ENCODE measurements at places on chromosomes 6 and 20.

DNA sequence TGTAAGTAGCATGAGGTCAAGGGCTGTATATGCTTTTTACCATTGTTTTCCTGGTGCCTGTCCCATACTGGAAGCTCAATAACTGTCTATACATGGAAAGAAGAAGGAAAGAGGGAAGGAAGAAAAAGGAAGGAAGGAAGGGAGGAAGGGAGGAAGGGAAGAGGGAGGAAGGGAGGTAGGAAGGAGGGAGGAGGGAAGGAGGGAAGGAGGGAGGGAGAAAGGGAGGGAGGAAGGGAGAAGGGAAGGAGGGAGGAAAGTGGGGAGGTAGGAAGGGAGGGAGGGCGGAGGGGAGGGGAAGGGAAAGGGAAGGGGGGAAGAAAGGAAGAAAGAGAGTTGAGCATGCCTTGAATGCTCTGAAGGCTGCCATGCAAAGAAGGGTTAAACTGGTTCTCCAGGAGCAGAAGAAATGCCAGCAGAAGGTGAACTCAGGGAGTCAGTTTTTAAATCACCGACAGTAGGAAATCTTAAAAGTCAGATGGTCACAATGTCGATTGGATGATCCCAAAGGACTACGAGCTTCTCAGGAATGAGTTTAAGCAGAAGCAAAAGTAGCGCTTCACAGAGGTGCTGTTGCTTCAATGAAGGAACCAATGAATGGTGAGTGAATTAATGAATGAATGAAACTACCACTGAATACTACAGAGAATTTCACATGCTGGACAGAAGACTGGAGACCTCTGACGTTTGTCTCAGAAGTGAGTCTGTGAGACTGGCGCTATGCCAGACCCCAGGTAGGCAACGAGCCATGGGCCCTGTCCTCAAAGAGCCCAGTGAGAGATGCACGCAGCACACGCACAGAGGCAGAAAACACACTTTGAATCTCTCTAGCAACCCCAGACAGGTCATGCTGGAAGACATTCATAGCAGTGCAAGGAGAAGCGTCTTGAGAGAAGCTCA is 117.6 kb downstream of the MRPL14 start:
- DNase-seq = no peak

GRCh38 chr6:92495242-92495641 is 924.1 kb downstream of the EPHA7 start:
- no peak for DNase-seq

DNA sequence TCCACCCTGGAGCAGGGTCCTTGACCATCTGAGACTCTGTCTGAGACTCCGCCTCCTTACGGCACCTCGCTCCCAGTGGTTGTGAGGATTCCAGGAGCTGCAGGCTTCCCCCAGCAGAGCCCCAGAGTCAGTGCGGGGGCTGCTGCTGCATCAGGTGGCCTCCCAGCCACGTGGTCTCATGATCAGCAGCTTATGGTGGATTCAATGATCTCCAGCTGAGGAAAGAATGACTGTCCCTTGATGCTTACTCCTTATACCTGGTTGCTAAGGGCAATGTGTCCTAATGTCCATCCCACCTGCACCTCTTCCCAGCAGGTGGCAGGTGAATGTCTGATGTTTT is 40.0 kb downstream of the SLC22A1 start:
- no peak for DNase-seq

DNA sequence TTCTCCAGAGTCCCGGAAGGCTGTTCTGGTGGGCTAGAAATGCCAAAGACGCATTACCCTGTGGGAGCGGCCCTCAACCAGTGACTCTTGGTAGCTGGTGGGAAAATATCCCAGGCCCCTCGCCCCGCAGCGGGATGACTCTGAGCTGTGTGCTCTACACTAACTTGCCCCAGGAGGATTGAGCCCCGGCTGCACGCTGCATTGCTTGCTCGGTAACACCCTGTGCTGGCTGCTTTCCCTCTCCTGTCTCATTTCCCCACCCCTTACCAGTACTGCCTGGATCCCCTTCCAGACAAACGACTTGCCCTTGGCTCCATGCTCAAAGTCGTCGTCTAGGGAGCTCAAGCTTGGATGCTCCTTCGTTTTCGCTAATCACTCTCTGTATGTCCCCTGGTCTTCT is 411.8 kb upstream of the SULF2 start:
- DNase-seq = no peak

GRCh38 chr6:138719011-138719635 is 54.4 kb upstream of the CCDC28A start:
- no peak for DNase-seq
